Activated effector memory CD4-positive, alpha-beta T cell treated with Interleukin-2 at 50 U/mL for 16 hours (primary cell): ENCODE measurements at places on chromosomes 16 and 17.

GRCh38 chr17:44920565-44920940, 5.3 kb upstream of the GFAP start:
- no peak for DNase-seq

- DNase-seq, result no peak
Measured at GRCh38 chr17:45812102-45812501, 28.0 kb downstream of the CRHR1 start.

GRCh38 chr16:2087748-2088631, 40.2 kb downstream of the TSC2 start:
- DNase-seq, result no peak

- no peak for DNase-seq
Measured at GRCh38 chr16:85354686-85355514, 242.6 kb upstream of the CIBAR2 start.

GRCh38 chr17:80292521-80292971, 31.9 kb downstream of the RNF213 start:
- DNase-seq, result no peak
